ENCODE measurements at places on chromosomes 11 and 22. TPM values are rescaled to one million over a fixed set of nuclear protein-coding genes. Genes with fewer than 3 reads are reported as not detected.

- DNase-seq: no peak
Observed at GRCh38 chr11:82731691-82732277, 1.9 kb downstream of the FAM181B start.

GRCh38 chr11:104526006-104526405 is 362.1 kb upstream of the PDGFD start:
- no peak for DNase-seq

BIRC3 gene
- polyA plus RNA-seq: 4.2 TPM

- DNase-seq: no peak
Observed at GRCh38 chr11:18726040-18726439, at the start of gene IGSF22. Gene IGSF22 (minus strand): TSS chr11:18726188. CDS start chr11:18724236, 1,952 bp downstream.

STK33 gene
- 28.4 TPM for polyA plus RNA-seq

PATL1 gene
- polyA plus RNA-seq: 41.3 TPM

GSTT2 gene
- 2.0 TPM for polyA plus RNA-seq

- no peak for DNase-seq
Observed at GRCh38 chr11:12889243-12889642, 119.9 kb upstream of the RASSF10 start.

GRCh38 chr11:235997-236773 is at the start of gene SIRT3:
Gene SIRT3 (minus strand): TSS chr11:236342. CDS start chr11:236328, 14 bp downstream.
- peak; percentile 78 for DNase-seq

OR5M3 gene
- not detected for polyA plus RNA-seq

GRCh38 chr11:69353696-69354544 is 60.0 kb downstream of the MYEOV start:
- DNase-seq: no peak

DNA sequence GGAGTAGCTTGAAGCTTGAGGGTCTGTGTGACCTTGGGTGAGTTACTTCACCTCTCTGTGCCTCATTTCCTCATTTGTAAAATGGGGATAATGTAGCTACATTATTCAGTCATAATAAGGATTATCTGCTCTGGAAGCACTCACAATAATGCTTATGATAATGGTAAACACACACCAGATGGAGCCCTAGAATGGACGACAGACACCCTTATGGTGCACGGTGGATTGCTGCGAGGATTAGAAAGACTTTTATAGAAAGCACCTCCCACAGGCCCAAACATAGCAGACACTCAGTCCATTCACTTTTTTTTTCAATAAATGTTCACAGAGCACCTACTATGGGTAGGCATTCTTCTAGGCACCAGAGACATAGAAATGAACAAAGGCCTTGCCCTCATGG is 53.8 kb downstream of the LARGE1 start:
- no peak for DNase-seq

SAA4 gene
- 0.25 TPM for polyA plus RNA-seq

GRCh38 chr11:9293646-9294045 is 20.7 kb downstream of the TMEM41B start:
- DNase-seq: no peak

- DNase-seq: no peak
Observed at GRCh38 chr11:85694385-85694980, 8.5 kb upstream of the CCDC89 start.

DNA sequence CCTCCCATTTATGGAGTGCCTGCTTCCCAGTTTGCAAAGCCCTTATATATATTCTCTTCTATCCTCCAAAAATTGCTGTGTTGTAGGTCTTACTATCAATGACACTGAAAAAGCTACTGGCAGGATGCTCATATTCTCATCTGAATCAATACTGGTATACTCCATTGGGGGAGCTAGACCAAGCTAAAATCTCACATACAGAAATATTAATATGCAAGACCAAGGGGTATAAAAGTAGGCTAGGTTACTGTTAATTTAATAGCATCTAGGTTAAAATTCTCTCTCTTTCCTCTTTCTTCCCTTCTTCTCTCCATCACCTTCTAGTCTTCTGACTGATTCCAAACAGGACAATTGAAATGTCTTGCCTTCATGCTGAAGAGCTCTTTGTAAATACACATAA is 17.1 kb upstream of the BDNF start:
- DNase-seq: no peak

DNA sequence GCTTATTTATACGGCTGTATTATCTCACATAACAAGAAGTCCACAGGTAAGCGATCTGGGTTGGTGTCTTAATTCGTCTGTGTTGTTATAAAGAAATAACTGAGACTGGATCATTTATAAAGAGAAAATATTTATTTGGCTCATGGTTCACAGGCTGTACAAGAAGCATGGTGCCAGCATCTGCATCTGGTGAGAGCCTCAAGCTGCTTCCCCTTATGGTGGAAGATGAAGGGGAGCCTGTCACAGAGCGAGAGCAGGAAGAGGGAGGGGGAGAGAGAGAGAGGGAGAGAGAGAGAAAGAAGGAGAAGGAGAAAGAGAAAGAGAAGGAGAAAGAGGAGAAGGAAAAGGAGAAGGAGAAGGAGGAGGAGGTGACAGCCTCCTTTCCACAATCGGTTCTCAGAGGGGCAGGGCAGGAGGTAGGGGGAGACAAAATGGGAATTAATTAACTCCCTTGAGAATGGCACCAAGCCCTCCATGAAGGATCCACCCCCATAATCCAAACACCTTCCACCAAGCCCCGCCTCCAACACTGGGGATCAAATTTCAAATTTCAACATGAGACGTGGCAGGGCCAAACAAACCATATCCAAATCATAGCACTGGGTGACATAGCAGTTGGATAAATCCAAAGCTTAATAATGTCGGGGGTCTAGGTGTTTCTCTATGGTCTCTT is 15.0 kb upstream of the TRIM44 start:
- no peak for DNase-seq

- DNase-seq: no peak
Observed at GRCh38 chr22:49968313-49968830, 7.8 kb downstream of the PIM3 start.

Measured in right lung (tissue), 10 donors.